Skin of body (tissue), 3 donors: ENCODE measurements at places on chromosomes 6 and 20.

DNA sequence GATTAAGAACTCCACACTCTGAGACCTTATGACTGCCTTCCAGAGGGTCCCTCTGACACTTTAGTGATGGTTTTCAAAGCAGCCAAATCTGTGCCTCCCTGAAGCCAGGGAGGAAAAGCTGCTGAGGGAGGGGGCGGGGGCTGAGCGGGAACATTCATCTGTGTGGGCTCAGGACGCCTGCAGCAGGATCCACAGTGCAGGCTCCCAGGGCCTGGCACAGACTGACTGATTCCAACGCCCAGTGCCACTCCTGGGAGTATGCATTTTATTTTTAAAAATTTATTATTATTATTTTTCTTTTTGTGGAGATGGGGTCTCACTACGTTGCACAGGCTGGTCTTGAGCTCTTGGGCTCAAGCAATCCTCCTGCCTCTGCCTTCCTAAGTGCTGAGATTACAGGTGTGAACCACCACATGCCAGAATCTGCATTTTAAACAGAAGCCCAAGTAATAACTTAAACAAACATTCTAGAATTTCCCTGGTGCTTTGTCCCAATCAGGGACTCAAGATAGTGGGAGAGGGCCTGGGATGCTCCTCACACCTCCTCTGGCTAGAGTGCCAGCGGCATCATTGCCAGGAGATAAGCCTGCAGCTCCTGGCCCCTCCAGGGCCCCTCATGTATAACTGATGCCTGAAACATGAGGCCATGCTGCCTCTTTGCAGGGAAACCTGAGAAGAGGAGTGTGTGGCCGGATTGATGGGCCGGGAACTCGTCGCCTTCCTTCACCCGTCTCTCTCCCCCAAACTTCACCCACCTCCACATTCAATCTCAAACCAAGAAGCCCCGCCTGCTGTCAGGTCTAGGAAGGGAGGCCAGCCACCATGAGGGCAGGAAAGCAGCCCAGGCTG lies 438 bp upstream of the TMC2 start:
- DNase-seq: no peak

- no peak for DNase-seq
These were observed 1.2 kb upstream of the KCNB1 start for GRCh38 chr20:49483696-49484123.

DNA sequence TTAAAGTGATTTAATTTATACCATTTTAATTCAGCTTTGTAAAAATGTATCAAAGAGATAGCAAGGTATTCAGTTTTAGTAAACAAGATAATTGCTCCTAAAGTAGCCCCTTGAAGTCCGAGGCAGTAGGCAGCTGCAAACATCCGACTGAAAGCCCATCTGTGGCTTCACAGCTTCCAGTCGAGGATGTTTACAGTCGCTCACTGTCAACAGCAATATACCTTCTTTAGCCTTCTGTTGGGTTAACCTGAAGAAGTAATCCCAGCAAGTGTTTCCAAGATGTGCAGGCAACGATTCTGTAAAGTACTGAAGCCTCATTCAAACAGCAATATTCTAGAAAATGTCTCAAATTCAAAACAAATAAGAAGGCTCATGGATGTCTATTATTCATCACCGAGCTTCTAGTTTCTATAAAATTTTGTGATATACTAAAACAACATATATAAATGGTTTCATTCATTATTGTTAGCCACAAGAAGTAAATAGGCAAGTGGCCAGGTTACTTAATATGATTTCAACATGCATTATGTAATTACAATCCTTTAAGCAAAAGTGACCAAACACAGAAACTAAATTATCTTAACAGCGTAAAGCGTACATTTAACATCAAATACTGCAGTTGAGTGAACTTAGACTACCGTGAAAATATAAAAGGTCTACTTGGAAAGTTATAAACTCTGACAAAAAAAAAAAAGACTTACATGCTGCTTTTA lies 115.0 kb downstream of the OGFRL1 start:
- no peak for DNase-seq

DNA sequence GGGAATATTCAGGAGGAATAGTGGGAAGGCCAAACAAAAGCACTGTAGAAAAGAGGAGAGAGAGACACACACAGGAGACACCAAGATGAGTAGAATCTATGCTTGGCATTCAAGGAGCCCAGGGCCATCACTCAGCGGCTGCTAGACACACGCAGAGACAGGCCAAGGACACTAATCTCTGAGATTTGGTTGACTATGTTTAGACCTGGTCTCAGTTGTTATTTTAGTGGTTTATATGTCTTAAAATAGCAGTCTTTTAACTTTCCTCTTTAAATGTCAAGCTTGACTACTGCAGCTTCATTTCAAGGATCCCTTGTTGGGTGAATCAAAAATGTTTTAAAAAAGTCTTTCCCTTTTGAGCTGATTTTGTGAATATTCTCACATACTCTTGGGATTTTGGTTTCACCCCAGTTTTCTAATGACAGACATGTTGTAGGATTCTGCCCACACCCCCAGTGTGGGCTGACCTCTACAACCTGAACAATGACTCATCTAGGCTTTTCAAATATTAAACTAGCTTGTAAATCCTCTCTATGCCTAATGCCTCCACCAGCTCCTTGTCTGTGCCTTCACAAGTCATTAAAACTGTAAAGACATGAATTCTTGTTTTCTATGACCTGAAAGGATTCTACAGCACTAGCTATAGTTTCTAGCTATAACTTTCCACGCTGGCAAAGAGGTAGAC lies 142.7 kb upstream of the EXOC2 start:
- DNase-seq: no peak

DNA sequence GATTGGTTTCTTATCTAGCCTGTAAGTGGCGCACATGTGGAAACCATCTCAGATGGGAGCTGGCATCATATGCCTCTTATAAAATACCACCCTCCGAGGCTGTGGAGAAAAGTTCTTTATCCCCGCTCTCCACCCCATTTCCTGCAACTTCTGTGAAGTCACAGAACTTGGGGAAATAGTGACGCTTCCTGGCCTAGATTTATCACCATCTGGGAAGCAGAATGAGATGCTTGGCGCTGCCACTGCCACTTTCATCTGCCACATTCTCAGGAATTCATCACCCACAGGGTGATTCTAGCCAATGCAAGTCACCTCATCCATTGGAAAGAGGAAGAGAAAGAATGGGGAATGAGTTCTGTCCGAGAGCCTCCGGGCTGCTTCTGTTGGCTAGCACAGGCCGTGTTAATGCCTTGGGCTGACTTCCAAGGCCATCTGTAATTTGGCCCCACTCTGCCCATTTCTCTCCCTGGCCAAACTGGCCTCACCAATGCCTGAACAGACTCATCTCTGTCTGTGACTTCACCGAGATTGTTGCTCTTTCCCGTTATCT lies 148.8 kb upstream of the SOX4 start:
- DNase-seq: no peak

- no peak for DNase-seq
These were observed 5.0 kb upstream of the CD40 start for GRCh38 chr20:46113113-46113470.

GRCh38 chr6:167341665-167342655 lies 17.1 kb downstream of the TTLL2 start:
- no peak for DNase-seq

GRCh38 chr6:1392813-1393640 lies 3.7 kb downstream of the FOXF2 start:
- no peak for DNase-seq
